SK-N-SH treated with all-trans-retinoic acid at 6 μM for 48 hours (cell line): ENCODE measurements at places on chromosomes 2 and 18.
A peak's percentile ranks its signal among the peaks of the same experiment; 100 is the strongest.

- ATAC-seq: no peak
Observed at GRCh38 chr2:111155610-111156009, 34.9 kb downstream of the BCL2L11 start.

GRCh38 chr2:65340898-65341681, 91.3 kb downstream of the SPRED2 start:
- ATAC-seq: no peak

DNA sequence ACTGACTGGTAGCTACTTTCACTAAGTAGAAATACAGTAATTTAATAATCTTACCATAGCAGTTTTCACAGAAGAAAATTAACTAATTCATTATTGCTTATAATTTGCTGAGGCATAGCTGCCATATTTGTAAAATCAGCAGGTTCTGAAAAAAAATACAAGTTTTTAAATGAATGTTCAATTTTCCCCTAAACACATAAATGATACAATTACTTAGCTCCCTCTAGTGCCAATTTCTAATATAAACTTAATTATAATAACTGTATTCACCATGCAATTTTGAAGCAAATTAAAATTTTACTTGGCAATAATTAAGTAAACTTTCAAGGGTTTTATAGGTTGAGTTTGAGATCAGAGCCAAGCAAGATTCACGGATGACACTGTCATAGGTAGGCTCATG, 1321.6 kb upstream of the ACVR2A start:
- ATAC-seq: 0 out of 3 replicates have a peak, but pooled peaks have one; percentile 32

DNA sequence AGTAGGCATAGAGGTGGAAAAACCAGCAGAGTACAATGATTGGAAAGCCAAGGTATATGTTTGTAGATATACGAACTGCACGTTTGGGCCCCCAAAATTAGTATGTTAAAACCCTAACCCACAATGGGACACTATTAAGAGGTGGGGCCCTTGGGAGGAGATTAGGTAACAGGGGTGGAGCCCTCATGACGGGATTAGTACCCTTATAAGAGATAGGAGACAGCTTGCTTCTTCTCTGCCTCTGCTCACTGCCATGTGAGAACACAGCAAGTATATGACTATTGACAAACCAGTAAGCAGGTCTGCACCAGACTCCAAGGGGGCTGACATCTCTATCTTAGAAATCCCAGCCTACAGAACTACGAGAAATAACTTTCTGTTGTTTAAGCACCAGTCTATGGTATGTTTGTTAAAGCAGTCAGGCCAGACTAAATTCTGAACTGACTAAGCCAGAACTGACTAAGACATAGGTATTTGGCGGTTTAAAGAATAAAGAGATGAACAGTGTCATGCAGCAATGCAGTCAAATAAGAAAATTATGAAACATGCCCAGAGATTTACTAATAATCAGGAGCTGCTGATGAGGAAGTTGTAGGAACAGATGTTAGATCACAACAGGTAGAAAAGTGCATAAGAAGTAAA, 182.9 kb downstream of the DYM start:
- no peak; the same call in 2 of the 3 replicates for ATAC-seq

DNA sequence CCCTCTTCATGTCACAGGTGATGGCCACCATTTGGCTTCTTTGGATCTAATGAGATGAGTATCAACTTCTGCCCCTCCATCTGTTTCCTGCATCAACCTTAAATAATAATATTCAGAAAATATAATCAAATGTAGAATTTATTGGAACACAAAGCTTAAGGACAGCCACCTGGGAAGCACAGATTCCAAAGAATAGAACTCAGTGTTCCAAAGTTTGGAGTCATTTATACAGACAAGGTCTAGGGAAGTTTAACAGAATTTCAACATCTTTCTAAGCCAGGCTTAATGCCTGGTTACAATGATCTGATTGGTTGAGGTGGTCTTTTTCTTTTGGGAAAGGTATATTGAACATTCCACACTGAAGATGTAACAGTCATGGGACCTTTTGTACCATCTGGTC, 218.0 kb upstream of the PIEZO2 start:
- ATAC-seq: no peak

GRCh38 chr2:237405006-237405559, 8.9 kb downstream of the COL6A3 start:
- ATAC-seq: no peak

DNA sequence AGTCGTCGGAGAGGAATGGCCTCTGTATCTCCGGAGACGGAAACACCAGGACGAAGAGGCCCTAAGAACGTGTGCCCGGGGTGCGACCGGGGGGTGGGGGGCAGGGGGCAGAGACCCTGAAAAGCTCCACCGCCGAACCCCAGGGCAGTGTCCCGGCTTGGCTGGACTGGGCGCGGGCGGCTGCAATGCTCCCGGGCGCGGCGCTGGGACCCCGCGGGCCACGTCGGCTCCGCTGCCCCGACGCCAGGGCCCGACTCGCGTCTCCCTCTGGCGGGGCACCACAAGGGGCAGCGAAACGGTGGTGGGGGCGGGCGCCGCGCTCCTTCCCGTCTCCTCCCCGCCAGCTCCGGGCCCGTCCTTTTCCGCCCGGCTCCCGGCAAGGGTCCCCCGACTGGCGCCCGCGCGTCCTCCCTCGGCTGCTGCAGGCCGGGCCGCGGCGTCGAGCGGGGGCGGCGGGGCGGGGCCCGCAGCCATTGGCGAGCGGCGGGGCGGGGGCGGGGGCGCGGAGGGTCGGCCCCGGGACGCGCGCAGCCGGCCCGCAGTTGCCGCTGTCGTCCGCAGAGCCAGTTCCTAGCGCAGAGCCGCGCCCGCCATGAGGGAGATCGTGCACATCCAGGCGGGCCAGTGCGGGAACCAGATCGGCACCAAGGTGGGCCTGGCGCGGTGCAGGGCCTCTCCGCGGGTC, at the start of gene TUBB6:
Gene TUBB6, plus strand, starts transcription at position 541 of the 685 bp plus-strand sequence. Its CDS starts 52 bp downstream, at position 593.
- ATAC-seq: peak; percentile 71

DNA sequence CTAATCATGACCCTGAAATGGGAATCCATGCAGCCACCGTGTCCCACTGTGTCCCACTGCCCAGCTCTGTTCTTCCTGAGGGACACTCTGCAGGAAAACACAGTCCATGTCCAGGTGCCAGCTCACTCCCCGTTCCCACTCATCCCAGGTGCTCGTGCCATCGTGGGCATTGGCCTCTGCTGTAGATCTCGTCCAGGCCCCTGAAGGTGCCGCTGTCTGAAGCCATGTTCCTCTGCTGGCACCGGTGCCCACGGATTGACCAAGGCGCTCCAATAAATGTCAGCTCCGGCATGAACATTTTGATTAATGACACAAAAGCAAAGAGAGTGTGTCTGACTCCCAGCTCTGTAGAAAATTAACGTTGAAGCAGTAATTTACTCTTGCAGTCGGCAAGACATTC, 280.1 kb upstream of the SALL3 start:
- no peak for ATAC-seq

- no peak for ATAC-seq
Observed at GRCh38 chr2:216678813-216679657, 16.3 kb downstream of the IGFBP5 start.

GRCh38 chr2:8364668-8365067, 317.2 kb upstream of the ID2 start:
- no peak for ATAC-seq

DNA sequence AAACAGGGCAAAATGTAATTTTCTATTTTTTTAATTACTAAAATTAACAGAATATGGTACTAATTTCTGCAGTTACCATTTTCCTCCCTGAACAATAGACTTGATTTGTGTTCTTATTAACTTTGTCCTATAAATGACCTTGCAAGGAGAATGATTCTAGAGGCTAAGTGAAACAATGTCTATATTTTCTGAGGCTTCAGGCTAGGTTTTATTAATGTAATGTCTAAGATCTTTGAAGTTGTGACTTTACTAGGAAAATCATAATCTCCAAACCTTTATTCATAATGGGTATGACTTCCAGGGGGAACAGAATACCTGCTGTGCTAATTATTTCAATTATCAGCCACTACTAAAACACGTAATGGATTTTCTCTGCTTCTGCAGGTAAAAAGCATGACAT, 94.4 kb downstream of the TAF4B start:
- ATAC-seq: no peak

GRCh38 chr2:231034291-231034882, 2.9 kb upstream of the C2orf72 start:
- ATAC-seq: no peak

DNA sequence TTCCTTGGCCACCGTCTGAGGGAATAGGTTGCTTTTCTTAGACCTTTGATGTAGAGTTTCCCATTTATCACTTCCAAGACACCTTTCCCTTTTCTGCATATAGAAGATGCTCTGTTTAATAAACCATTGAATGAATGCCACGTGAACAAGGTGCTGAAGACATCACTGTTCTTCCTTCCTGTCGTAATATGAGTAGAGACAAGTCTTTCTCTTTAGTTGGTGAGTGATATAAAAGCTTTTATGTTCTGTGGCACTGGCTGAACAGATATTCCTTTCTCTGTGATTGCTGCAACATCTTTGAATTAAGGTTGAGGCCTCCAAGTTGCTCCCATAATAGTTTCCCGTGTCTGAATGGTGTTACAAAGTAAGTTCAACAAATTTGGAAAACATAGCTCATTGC, 38.7 kb downstream of the TTC39C start:
- ATAC-seq: 0 out of 3 replicates have a peak, but pooled peaks have one; percentile 18

DNA sequence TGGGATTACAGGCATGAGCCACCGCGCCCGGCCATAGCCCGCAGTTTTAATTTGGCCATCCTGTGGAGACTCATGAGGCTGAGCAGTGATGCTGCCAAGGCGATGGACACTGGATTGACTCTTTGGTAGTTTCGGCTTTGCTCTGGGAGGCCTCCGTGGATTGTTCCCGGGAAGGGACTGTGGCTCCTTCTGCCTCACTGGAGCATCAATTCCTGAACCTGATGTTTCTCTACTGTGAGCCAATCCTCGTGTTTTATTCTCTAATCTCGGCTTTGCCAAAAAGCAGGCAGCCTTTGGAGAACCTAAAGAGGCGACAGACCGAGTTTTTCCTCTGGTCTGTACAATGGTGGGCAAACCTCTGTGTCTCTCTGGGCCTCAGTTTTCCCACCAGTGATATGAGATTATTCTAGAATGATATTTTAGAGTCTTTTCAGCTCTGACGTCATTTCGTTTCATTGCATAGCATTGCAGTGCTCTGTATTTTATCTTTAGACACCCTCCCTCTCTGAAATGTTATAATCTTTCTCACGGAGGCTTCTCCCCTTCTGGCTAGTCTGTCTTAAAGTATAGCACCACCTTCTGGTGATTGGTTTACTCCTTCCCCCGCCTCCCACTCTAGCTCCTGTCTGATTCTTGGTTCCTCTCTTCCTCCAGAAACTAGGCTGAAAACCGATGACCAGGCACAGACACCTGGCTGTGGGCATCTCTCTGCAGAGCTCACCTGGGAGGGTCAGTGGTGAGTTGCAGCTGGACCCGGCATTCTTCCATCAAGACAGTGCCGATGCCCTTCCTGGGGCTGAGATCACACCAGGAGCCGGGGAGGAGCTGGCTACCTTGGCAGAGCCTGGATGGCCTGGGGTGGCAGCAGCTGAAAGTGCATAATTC, 341.3 kb downstream of the MYCN start:
- ATAC-seq: no peak

- no peak for ATAC-seq
Observed at GRCh38 chr2:217945530-217945929, 57.3 kb downstream of the TNS1 start.

GRCh38 chr2:136116813-136117390, 1.0 kb downstream of the CXCR4 start:
- ATAC-seq: peak; percentile 11; the same call in 1 of the 3 replicates

- no peak for ATAC-seq
Observed at GRCh38 chr2:85114586-85115330, 18.4 kb upstream of the TCF7L1 start.

GRCh38 chr2:215755641-215756345, 257.6 kb downstream of the MREG start:
- no peak for ATAC-seq

DNA sequence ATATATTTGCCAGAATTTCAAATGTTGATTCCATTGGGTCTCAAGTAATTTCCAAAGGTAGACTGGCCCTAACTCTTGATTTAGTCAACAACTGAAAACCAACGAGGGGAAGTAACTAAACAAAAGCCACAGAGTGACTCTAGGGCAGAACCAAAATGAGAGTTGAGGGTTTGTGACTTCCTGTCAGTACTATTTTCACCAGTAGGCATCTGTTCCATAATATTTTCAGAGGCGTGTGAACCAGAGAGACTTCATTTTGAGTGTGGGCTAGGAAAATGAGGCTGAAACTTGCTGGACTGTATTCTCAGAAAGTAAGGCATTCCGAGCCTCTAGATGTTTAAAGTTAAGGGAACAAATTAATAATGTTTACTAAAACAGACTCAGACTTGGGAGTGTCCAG, 70.6 kb downstream of the GDF7 start:
- no peak for ATAC-seq

- peak; percentile 96 for ATAC-seq
Observed at GRCh38 chr2:215540658-215541057, 104.8 kb upstream of the FN1 start.

DNA sequence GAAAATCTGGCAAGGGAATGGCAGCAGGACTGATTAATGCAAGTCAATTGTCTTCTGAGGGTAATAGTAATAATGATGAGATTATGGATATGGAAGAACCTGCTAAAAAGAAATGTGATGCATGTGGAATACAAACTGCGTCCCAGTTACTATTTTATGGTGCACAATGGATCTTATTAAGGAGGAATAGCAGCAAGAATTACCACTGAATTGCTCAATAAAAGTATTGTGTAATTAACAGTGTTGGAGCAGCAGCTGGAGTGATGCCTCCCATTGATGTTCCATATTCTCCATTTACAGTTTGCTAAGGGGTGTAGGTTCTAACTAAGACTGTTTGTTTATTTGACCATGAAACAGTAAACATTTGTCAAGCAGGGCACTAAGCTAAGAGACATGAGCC, 167.9 kb downstream of the HRH4 start:
- ATAC-seq: no peak

DNA sequence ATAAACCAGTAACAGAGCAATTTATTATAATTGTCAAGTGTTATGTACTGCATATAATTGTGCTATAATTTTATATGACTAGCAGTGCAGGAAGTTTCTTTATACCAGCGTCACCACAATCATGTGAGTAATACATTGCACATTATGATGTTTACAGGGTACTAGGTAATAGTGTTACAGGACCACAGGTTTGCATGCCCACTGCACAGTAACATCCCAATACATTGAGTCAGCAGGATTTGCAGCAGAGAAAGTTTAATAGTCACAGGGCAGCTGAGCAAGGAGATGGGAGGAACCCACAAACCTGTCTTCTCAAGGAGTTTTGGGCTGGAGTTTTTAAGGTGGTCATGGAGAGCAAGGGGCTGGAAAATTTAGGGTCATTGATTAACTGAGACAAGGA, 1042.9 kb upstream of the ACVR2A start:
- ATAC-seq: no peak

DNA sequence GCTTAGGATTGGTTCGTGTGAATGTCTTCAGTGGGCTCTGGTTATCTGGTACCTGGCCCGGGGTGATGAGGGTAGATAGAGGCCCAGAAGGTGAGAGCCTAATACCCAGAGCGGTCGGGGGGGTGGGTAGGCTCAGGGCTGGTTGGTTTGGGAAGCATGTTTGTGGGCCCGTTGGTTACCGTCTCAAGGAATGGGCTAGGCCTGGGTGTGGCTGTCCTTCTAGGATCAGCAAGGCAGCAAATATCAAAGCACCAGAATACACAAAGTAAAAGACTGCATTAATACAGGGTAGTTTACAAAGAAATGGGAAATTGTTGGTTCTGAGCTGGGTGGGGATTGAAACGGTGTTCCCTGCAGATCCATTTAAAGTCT, 6.0 kb upstream of the IL1R2 start:
- no peak for ATAC-seq

- ATAC-seq: no peak
Observed at GRCh38 chr2:191274413-191274815, 29.2 kb downstream of the MYO1B start.
